ENCODE measurements at places on chromosomes 1 and 21.

DNA sequence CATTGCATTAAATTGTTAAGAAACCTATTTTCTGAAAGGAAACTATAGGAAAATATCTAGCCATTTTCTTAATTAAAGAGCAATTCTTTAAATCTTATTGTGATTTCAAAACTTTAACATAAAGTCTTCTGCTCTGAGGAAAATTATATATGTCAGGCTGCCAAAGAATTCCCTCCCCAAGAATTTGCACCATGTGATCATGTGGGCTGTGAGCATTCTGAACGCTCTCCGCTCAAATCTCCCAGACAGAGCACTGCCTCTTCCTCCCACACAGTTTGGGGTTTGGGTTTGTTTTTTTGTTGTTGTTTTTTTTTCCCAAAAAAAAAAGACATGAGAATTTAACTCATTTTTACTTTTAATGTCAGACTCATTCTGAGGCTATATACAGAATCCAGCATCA, 155.9 kb upstream of the PALMD start:
- no peak for DNase-seq

- DNase-seq: no peak
Measured at GRCh38 chr1:115401676-115402075, 63.6 kb upstream of the NGF start.

DNA sequence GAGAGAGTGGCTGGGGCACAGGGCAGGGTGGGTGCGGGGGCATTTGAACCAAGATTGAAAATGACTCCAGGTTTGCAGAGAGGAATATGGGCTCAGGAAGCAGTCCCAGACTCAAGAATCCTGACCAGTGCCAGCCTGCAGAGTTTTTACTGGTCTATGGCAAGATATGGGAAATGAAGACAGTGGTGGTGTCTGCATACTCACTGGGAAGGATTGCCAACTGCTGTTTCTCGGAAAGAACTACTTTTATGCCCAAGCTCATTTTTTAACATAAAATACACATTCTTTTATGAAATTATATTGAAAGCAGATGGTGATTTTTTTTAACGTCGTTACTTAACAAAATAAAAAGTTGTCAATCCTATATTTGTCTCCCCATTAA, 401.8 kb downstream of the CAMTA1 start:
- no peak for DNase-seq

- no peak for DNase-seq
Measured at GRCh38 chr1:19698181-19698580, 33.5 kb downstream of the HTR6 start.

- no peak for DNase-seq
Measured at GRCh38 chr1:181482521-181483284, 614 bp upstream of the CACNA1E start.

DNA sequence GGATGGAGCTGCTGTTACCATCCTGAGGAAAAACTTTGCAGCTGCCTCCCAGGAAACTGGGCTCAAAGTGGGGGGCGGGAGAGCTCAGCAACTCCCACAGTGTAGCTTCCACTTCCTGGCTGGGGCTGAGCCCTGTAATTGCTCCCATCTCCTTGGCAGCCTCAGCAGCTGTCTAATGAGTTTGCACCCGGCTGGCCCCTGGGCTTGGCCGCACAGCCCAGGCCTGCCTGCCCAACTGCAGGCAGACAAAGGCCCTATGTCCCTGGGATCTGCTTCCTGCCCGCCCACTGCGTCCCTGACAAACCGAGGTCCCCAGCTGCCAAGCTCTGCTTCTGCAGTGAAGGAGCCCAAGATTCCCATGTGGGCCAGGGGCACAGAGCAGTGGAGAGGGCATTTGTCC, 30.1 kb downstream of the EDN2 start:
- DNase-seq: no peak

- DNase-seq: no peak
Measured at GRCh38 chr1:171218661-171219060, 29.6 kb upstream of the FMO1 start.

GRCh38 chr1:157314408-157314807, 176.2 kb upstream of the ETV3 start:
- no peak for DNase-seq

- DNase-seq: no peak
Measured at GRCh38 chr1:18526436-18527275, 45.9 kb downstream of the KLHDC7A start.

GRCh38 chr1:27574871-27575831, 28.8 kb downstream of the AHDC1 start:
- DNase-seq: peak; percentile 63
